ENCODE measurements at places on chromosomes 5 and 9.

- no peak for DNase-seq
Observed at GRCh38 chr5:134053314-134053839, 48.6 kb upstream of the VDAC1 start.

GRCh38 chr5:177469750-177470525 is 3.5 kb downstream of the DBN1 start:
- no peak for DNase-seq

DNA sequence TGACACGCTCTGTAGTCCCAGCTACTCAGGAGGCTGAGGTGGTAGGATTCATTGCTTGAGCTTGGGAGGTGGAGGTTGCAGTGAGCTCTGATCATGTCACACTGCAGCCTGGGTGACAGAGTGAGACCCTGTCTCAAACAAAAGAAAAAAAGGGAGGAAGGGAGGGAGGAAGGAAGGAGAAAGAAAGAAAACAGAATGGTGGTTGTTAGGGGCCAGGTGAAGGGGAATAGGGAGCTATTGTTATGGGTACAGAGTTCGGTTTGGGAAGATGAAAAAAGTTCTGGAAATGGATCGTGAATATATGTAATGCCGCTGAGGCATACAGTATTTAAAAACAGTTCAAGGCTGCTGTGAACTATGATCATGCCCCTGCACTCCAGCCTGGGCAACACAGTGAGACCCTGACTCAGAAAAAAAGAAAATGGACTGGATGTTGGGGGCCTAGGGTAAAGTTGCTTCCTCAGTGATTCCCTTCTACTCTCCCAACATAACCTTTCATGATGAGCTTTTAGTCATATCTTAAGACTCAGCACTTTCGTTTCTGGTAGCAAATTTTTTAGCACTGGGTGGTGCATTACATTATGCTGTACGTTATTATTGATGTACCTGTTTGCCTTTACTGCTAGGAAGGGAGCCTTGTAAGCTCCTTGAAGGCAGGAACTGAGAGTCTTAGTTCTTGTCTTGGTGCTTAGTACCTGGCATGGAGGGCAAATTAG is 4.0 kb downstream of the CTNNA1 start:
- no peak for DNase-seq

DNA sequence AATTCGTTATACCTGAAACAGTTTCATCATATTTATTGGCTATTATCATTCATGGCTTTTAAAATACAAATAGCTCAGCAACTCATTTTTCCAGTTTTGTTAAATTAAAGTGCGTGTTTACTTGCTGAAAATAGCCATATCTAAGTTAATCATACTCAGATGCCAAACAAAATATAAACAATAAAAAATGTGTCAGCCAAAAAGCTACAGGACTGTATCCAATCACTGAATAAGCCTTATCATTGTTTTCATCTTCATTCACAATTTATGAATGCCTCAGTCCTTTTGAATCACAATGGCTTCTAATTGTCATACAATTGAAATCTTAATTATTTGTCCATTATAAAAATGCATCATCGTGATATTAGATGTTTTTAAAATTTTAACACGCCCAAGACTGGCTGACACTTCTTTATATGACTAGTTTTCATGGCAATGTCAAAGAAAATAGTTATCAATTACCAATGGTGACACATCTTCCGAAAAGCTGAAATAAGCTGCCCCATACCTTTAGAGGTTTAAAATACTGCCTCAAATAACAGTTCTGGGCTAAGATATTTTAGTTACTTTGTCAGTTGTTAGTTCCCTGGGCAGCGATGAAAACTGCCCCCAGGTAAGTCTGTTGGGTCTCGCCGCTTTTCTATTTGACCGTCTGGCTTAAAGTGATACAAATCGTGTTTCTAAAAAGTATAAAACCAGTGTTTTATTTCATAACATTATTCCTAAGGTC is 1.8 kb downstream of the NFIB start:
- no peak for DNase-seq

DNA sequence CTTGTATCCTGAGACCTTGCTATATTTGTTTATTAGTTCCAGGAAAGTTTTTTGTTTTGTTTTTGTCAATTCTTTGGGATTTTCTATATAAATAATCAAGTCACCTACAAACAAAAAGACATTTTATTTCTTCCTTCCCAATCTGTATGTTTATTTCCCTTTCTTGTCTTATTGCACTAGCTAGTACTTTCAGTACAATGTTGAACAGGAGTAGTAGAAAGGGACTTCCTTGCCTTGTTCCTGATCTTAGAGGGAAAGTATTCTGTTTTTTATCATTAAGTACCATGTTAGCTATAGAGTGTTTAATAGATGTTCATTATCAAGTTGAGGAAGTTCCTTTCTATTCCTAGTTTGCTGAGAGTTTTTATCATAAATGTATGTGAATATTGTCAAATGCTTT is 119.5 kb upstream of the TLE4 start:
- no peak for DNase-seq

DNA sequence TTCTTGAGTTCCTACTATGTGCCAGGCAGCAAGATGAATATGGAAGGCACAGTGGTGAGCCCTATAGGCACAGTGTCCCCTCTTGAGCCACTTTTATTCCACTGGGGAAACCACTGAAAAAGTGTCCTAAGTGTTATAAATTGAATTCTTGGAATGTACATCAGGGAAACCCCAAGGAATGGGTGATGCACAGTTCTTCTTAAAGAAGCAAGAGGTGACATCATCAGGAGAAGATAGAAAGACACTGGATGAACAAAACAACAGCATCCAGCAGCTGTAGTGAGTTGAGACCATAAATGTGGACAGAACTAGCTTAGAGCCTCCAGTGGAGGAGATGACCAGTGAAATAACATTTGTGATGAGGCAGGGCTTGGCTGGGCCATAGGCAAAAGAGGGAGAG is 199.2 kb upstream of the ANKRD55 start:
- DNase-seq = no peak

- DNase-seq = no peak
Observed at GRCh38 chr5:99023330-99023729, 94.5 kb upstream of the CHD1 start.

GRCh38 chr5:96321345-96321744 is 111.7 kb downstream of the PCSK1 start:
- DNase-seq = no peak

DNA sequence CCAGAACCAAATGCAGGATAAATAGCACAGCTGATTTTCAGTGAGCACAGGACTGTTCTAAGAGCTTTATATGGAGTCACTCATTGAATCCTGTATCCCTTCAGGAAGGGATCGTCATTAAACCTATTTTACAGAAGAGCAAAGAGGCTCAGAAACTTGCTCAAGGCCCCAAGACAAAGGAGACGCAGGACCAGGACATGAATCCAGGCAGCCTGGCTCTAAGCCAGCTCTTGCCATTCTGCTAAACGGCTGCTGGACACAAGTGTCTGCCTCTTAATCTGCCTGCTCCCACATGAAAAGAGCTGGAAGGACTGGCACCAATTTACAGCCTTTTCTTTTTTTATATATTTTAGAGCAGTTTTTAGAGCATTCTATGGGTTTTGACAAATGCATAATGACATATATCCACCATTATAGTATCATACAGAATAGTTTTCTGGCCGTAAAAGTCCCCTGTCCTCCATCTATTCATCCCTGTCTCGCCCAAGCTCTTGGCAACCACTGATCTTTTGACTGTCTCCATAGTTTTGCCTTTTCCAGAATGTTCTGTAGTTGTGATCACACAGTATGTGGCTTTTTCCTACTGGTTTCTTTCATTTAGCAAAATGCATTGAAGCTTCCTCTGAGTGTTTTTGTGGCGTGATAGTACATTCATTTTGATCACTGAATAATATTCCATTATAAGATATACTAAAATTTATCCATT is 37.5 kb downstream of the RETREG1 start:
- no peak for DNase-seq

- DNase-seq = no peak
Observed at GRCh38 chr5:31463351-31463750, 68.5 kb downstream of the DROSHA start.

DNA sequence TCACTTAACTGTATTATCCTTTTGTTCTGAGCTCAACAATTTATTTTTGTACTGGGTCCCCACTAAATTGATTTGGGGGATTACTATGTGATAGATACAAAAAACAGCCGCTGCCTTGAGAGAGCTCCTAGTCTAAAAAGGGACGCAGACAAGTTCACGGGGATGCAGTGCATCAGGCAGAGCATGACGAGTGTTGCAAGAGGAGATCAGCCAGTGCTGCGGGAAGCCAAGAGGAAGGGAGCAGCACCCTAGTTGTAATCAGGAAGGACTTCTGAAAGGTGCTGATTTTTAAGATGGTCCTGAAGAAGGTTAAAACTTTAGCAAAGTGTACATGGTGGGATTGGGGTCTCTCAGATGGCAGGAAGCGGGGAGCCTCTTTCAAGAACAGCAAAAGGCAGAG is 15.8 kb downstream of the GALNT10 start:
- DNase-seq = no peak

- no peak for DNase-seq
Observed at GRCh38 chr5:35554016-35554415, 63.6 kb upstream of the SPEF2 start.

GRCh38 chr5:58263296-58263695 is 196.6 kb downstream of the PLK2 start:
- DNase-seq = no peak

DNA sequence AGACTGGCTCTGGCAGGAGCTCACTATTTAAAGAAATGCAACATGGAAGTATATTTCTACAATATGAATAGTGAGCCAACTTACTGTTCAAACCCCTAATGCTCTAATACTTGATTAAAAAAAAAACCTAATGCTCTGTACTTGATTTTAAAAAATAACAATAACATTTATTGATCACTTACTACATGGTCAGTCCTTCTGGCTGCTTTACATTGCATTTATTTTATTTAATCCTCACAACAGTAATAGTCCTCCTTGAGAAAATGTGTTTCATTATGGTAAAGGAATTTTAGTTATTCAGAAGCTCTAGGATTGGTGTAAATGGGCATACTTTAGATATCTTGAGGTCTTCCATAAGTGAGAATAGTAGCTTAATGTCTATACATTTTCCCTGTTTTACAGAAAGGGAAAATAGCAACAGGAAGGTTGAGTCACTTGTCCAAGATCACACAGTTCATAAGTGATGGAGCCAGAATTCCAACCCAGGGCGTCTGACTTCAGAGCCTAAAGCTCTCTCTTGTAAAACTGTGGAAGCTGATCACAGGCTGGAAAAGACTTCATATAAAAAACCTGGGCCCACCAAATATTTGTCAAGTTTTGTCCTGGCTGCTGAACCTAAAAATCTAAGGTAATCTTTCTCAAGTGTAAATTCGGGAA is 1.0 kb downstream of the STARD4 start:
- DNase-seq = no peak

GRCh38 chr5:68071736-68072135 is 143.8 kb upstream of the PIK3R1 start:
- no peak for DNase-seq

- DNase-seq = no peak
Observed at GRCh38 chr9:35666045-35666444, 1.1 kb upstream of the ARHGEF39 start.
